ENCODE measurements at places on chromosomes 3 and 15.

DNA sequence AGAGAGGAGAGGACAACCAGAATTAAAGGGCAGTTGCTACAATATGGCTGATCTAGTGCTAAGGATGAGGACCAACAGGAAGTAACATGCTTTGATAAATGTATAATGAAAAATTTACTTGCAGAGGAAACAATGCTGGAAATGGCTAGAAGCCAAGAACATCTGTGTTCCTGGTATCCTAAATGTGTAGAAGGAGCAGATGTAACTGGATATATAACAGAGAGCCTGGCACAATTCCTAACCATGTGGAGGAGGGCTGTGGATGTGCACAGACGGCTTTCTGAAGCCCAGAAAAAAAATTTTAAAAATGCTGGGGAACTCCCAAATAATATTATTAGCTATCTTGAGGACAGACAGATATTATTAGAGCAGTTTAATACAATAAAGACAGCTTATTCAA lies 159.4 kb upstream of the GBE1 start:
- peak; percentile 33 for DNase-seq

DNA sequence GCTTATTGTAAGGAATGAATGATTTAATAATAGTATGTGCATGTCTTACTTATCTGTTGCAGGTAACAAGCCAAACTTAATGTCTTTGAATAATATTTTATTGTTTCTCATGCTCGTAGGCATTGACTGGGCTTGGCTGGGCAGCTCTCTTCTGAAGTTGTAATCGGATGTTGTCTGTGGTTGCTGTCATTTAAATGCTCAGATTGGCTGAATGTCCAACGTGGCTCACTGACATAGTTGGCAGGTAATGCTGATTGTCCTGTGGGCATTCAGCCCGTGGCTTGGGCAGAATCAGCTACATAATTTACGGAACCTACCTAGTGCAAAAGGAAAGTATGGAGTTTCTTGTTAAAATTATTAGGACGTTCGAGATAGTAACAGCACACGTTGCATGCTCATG lies 297.4 kb upstream of the GBE1 start:
- DNase-seq: no peak

DNA sequence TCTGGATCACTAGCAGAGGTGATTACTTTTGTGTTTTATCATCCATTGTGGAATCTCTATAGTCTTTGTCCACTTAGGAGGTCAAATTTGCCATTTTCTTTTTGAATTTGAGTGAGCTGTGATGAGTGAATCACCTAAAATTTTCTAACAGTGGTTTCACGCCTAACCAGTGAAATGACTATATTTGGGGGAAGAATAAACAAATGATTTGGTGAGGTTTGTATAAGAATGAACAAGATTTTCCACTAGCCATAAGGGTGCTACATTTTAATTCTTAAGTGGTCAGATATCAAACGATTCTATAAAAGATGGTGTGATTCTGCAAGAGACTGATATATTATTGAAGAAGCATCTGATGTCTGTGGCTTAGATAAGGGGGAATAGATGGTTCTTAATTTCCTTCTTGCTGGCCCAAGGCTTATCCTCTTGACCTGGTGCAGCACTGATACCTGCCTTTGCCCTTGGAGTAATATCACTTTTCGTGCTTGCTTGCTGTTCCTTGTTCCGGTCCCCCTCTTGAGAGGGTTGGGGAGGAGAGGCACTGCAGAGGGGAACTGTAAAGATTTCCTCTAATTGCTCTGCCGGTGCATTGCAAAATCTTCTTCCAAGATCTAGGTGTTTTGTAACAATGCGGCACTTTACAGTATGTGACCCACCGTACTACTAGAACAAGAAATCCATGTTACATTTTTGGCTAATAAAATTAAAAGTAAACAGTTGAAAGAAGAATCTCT lies 14.5 kb downstream of the C3orf20 start:
- DNase-seq: no peak

DNA sequence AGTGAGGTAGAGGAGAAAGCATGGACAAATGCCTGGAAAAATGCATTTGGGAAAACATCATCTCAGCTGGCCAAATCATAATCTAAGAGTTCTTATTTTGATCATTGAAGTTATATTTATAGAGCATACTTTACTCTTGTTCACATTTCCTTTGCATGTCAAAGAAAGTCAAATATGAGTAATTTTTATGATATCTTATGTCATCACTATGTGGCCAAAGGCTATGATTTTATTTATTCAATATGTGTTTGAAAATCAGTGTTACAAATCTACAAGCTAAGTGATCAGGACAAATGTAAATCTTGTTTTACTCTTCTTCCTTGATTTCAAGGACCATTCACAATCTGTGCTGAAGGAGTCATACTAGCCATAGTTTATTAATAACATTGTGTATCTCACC lies 237.2 kb upstream of the DPH6 start:
- no peak for DNase-seq

DNA sequence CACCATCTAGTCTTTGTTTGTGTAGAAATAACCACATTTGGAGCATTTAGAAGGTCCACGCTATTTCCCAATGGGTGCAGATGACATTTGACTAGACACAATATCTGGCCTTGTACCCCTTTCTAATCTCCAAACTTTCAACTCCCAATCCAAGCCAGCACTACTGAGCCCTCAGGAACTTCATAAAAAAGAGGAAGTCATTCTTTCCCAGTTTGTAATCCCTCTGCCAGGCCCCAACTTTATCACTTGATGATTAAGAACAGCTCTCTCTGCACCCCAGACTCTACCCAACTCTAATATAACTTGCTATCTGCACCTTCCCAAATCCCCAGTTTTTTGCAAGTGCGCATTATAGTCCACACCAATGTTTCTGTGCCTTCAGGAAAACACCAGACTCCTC lies 170.2 kb downstream of the KCNMB2 start:
- no peak for DNase-seq

- no peak for DNase-seq
Observed at GRCh38 chr15:38819387-38819950, 254.9 kb upstream of the RASGRP1 start.

- no peak for DNase-seq
Observed at GRCh38 chr3:106135451-106136160, 266.8 kb upstream of the CBLB start.

- DNase-seq: no peak
Observed at GRCh38 chr15:98009169-98009568, 48.7 kb downstream of the ARRDC4 start.

DNA sequence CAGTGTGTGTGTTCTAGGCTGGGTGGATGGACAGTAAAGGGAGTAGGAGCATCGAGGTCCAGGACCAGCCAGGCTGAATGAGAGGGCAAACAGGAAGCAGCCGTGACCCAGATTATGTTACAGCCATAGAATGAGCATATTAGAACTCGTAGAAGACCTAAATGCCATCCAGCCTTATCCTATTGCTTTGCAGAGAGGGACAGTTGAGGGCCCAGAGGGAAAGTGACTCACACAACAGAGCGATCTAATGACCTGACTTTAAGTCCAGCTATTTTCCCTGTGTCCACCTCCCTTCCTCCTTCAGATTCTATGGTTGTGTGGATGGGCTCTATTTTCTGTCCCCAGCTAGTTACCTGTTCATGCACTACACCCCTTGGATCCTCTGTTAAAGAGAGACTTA lies 634.1 kb upstream of the TBL1XR1 start:
- no peak for DNase-seq

DNA sequence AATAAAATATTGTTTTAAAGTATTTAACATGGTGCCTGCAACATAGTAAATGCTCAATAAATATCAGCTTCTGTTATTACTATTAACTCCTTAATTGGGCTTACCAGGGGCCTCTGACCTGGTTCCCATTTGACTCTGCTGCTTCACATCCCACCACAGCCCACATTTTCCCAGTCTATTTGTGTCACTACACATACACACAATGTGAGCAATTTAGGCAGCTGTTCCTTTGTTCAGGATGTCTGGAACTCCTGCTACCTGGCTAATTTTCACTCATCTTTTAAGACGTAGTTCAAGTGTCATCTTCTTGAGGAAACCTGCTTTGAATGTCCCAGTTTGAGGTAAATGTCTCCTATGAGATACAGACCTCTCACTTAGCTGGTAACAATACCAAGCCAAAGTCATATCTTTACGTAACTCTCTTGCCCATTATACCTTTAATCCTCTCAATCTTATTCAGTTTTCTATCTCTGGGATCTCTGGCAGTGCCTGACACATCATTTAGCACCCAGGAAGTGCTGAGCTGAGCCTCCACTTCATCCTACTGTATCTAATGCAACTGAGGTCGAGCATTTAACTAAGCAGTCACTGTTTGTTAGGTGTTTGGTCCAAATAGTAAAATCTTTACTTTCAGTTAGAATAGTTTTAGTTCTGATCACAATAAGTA lies 4.4 kb downstream of the TGFBR2 start:
- DNase-seq: no peak

DNA sequence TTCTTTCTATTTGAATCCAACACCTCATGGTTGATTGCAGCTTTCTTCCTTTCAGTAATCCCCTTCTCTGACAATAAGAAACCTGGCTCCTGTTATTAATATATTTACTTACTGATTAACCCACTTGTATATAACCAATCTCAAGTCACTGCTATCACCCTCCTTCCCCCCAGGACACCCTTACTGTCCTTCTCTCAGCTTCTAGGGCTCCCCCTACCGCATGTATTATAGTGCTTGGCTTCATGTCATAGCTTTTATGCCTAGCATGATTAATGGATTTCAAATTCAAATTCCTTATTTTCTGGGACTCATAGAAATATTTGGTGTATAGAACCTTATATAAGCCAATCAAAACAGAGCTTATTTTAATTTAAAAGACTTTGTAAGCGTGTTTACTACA lies 75.7 kb upstream of the BNIP2 start:
- DNase-seq: no peak

- peak; percentile 37 for DNase-seq
Observed at GRCh38 chr3:192772240-192772894, 45.0 kb upstream of the FGF12 start.

- DNase-seq: peak; percentile 67
Observed at GRCh38 chr15:88911766-88912118, 1.4 kb downstream of the MFGE8 start.

DNA sequence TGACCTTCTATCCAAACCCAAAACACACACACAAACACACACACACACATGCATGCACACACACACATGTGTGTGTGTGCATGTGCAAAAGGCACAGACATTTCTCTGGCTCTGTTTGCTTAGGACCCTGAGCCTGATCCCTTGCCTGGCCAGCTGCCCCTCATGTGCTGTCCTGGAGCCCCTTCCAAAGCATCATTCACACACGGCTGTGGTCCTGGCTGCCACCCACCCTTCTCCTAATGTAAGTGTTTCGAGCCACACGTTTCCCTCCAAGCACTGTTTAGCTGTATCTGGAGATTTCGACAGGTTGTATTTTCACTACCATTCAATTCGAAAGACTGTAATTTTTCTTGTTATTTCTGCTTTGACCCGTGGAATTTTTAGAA lies 45.8 kb upstream of the KLF13 start:
- no peak for DNase-seq

GRCh38 chr3:197495999-197496745 lies 59.6 kb downstream of the BDH1 start:
- no peak for DNase-seq

- peak; percentile 72 for DNase-seq
Observed at GRCh38 chr15:80773122-80773551, 6.0 kb upstream of the CEMIP start.

DNA sequence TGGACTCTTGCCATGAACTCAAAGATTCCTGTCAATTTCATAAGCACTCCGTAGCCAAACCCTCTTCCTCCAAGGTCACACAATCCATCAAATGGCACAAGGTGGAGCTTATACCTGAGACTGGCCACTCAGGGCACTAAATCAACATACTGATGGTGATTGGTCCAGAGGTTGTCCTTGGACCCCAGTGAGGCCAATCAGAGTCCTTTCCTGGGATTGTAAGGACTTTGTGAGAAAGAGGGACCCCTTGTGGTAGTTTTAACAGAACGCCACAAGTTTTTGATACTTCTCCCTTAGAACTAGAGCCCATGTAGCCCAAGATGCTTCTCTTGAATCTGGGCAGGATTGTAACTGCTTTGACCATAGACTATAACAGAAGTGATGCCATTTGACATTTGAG lies 44.4 kb upstream of the LARS2 start:
- peak; percentile 43 for DNase-seq

DNA sequence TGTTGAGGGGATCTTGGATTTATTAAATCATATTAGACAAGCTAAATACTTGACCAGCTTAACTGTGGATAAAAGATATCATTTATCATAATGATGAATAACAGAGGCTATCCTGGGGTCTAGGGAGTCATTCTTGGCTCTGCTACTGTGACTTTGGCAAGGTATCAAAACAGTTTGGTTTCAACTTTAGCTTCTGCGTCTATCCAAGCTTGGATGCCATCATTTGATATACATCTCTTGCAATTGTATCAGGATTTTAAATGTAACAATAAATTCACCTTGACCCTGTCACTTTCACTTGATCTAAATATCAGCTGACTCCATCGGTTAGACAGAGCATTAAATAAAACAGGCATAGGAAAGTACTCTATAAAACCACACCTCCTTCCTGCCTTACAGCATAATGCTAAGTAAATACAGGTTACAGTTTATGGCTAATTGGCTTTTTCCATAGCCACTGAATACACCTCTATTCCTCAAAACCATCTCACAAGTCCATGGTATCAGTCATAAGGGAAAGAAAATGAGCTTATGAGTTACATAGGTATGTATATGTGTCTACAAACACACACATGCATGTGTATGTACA lies 262.9 kb downstream of the CTNNB1 start:
- no peak for DNase-seq

- no peak for DNase-seq
Observed at GRCh38 chr3:128182656-128183055, 29.4 kb downstream of the EEFSEC start.

DNA sequence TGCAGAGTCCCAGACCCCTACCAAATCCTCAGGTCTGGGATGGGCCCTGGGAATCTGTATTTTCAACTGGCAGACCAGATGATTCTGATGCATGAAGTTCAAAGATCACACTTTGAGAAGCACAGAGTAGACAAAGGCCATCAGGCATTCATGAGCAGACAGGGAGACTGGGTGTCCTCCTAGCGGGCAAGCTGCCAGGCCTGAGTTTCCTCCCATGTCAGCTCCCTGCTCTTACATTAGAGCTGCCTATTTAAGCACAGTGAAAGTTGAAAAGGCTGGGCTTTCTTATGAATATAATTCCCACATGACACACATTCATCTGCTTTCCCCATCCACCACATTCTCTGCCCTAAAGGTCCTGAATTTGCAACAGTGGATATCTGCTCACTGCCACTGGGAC lies 14.0 kb downstream of the CAPN3 start:
- no peak for DNase-seq

GRCh38 chr3:168951368-168951767 lies 712.1 kb downstream of the MECOM start:
- DNase-seq: no peak

GRCh38 chr3:122217901-122218300 lies 34.4 kb downstream of the CASR start:
- no peak for DNase-seq

DNA sequence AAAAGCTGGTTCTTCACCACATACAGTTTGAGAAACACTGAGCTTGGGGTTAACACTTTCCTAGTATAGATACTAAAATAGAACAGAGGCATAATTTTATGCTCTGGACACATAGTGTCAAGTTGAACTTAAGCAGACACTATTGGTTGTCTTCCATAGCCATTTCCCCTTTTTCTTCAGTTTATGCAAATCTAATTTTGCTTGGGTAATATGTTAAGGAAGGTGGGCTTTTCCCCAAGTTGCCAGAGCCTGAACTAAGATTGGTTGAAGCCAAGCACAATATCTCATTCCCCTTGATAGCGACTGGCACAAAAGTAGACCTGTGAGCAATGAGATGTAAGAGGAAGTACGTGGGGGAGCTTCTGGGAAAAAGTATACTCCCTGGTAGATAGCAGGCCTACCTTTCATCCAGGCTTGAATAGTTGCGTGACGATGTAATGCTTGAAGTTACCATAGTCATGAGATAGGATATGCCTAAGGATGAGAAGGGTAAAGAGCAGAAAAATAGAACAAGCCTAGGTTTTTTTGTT lies 4.5 kb upstream of the POPDC2 start:
- no peak for DNase-seq
